ENCODE measurements at places on chromosomes 6 and 20.

- no peak for DNase-seq
Measured at GRCh38 chr20:53938739-53939138, 131.7 kb downstream of the BCAS1 start.

DNA sequence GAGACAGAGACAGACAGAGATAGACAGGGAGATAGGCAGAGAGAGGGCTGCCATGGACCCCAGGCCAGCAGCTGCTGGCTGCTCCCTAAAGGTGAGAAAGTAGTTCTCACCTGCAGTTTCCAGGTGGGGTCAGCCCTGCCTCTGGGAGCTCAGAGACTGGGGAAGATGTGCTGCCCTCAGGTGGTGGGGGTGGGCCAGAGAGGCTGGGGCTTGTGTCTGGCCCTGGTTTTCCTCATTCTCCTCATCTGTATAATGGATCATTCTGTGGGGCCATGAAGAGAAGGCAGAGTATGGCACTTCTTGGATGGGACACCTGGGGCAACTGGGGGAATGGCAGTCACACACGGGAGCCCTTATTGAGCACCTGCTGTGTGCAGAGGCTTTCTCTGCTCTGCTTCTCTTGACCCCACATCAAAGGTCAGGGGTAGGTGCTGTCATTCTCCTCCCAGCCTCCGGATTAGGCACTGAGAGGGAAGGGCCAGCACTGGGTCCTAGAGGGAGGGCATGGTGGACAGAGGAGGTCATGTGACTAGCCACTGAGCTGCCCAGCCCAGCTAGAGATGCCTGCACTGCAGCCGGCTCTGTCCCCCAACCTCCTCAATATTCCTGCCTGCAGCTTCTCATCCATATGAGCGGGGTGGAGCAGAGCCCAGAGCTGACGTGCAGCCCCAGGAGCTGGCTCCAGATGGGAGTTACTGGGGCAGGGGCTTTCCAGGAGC, 4.1 kb downstream of the ANGPT4 start:
- DNase-seq = no peak

- DNase-seq = no peak
Measured at GRCh38 chr6:87946669-87947068, 101.0 kb upstream of the SPACA1 start.

DNA sequence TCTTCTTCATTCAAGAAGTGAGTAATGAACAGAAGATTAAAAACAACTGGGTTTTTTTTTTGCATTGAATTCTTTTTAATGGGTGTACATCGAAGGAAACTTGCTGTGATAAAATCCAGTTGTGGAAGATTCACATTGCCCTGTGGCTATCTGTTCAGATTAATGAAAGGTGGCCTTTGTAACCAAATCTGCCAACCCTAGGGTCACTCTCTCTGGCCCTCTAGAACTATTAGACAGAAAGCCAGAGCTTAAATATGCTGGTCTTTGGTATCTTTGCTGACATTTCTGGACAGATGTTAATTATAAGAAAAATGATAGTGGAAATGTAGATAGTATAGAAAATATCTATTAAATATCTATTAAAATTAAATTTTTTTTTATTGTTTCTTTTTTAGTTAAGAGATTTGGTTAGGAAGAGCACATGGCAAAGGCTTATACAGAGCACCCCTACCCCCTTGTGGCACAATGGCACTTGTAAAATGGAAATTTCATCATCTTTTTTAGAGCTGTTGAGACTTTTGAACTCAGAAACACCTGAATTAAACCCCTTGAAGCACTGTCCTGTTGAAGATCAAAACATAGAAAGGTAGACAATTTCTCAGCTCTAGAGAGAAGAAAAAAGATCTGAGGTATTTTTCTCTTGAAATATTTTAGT, 572.5 kb downstream of the PKHD1 start:
- DNase-seq = no peak

DNA sequence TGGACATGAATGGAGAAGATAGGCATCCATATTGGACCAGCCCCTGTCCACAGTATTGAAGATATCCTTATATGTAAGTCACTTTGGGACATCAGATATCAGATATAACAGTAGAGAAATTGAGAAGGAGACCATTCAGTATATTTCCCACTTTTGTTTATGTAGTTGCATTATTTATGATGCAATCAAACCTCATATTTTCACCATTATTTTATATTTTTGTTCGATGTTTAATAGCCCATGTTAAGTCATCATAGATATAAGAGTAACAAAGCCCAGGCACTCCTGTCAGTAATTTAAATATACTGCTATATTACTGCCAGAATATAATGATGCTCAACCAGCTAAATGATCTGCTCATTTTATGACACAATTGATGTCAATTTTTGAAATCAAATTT, 744.5 kb upstream of the EPHA7 start:
- no peak for DNase-seq

- DNase-seq = no peak
Measured at GRCh38 chr6:51913265-51913664, 174.1 kb downstream of the PKHD1 start.

DNA sequence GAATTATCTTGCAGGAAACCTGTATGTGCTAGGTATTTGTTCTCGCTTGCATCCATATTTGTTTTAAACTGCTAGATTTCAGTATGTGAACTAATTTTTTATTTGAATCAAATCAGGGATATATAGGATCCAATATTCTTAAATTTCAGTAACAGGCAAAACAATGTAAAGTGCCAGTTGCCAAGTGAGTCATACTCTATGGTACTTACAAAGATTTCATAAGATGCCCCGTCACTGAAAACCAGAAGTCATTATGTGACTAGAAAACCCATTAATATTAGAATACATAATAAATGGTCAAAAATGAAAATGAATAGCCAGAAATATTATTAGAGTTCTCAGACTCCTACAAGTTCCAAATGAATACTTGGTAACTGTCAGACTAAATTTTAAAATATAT, 481.2 kb downstream of the TFAP2A start:
- no peak for DNase-seq

GRCh38 chr6:75300531-75300855, 15.9 kb upstream of the TMEM30A start:
- no peak for DNase-seq
